ENCODE measurements at places on chromosomes 11 and 22.

DNA sequence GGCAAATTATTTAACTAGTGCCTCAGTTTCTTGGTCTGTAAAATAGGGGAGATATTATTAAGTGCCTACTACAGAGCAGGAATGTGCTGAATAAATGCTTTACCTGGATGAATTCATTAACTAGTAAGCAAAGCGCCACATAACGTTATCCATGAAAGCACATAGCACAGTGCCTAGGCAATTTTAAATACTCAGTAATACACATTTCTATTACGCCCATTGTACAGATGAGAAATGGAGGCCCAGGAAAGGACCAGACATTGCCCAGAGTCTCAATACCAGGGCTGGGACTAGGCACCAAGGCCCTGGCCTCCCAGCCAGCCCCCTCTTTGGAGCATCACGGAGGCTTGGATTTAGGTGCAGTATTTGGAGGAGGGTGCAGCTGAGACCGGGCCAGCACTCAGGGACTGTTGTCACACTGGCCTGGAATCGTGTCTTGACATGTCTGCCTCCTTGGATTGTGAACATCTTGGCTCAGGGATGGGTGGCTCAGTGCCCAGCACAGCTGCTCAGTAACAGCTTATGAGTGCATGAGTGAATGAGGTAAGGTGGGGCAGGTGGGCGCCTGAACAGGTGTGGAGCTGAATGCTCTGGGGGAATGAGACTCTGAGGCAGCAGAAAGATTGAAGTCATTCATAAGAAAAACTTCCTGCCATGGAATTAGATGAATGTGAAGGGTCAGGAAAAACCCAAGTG lies 42.1 kb upstream of the TPBGL start:
- no peak for DNase-seq

GRCh38 chr22:28791841-28792490 lies 8.4 kb downstream of the XBP1 start:
- DNase-seq = no peak

GRCh38 chr11:58498464-58498863 lies 9.4 kb downstream of the OR5B21 start:
- DNase-seq = no peak

DNA sequence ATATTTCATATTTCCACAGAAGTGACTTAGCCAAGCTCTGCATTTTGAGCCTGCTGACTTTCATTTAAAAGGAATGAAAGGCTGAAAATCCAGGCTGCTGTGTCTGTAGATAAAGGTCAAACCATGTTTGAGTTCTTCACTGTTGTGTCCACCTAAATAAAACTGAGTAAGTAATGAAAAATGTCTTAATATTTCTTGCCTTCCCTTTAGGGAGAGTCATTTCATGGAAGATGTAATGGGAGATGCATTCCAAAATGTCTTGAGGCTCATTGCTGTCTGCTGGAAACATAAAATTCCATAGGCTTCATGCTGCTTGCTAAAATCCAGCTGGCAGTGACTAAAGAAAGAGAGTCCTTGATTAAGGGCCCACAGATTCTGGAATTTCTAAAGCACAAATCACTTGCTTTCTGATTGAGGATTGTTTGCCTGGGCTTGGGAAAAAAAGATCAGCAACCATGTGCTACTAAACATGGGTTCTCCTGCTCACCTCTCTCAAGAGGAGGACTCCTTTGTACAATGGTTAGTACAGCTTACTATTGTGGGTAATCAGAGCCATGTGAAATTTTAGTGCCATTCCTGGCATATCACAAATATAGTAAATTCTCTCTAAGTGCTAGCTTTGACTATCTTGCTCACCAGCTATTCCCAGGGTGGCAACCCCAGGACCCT lies 56.9 kb downstream of the PANX1 start:
- DNase-seq = no peak

GRCh38 chr11:102513869-102514268 lies 16.7 kb downstream of the MMP7 start:
- no peak for DNase-seq

DNA sequence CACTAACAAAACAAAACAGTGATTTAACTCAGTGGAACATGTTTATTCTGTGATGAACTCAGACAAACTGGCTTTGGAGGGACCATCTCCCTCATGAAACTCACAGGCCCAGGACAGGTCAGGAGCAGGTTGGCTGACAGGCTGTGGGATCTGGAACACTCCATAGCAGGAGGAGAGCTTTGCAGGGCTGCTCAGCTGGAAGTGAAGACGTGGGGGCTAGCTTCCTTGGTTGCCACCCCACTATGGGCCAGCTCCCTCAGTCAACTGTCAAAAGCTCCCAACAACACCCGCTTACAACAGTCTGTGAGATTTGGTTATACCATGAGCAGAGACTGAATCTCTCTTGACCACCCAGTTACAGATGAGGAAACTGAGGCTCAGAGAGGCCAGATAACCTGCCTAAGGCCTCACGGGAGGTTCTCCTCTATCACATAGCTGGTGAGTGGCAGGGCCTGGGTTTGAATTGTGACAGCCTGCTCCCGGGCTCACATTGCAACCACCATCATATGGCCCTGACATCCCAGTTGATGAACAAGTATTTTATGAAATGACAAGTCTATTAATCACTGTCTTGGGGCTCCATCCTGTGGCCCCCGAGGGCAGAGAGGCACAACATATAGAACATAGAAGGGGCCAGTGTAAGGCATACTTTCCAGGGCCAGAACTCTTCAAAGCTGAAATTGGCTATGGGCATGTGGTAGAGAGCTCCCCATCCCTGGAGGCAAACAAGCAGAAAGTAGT lies 473.4 kb downstream of the MN1 start:
- no peak for DNase-seq

DNA sequence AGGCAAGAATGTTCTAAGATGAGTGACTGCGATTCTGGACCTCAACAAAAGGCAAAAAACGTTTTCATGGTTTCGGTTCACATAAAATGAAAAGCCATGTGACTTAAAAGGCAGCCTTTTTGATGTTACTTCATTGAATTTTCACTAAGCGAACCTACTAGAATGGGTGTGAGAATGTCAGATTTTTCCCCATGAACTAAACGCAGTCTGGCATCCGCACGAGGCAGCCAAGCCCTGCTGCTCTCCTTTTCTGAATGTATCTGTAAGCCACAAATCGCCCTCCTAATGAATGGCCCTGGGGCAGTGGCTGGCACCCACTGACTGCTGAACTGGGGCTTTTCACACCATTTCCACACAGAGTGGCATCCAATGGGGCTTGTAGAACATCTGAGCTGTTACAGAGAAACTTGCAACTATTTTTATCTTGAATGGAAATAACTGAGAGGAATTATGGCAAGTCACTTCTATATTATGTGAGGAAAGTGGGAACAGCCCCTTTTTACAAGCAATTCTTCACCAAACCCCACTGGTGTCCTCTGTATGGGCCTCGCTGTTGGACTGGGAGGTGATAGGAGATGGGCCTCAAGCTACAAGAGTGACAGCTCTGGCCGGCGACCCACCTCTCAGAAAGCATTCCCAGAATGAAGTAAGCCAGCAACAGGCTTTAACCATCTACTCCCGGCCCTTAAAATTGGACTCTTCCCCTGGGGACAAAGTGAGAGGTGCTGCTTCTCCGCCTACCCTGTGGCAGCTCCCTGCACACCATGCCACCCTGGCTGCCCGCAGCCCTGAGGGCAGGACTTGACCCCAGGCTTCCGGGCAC lies 29.4 kb downstream of the PPP2R1B start:
- no peak for DNase-seq

All from nephron progenitor cell (in vitro differentiated cells).